ENCODE measurements at places on chromosomes 16 and 17.
A peak's percentile ranks its signal among the peaks of the same experiment; 100 is the strongest.

- DNase-seq, result no peak
Measured at GRCh38 chr17:13665872-13666635, 64.3 kb upstream of the HS3ST3A1 start.

DNA sequence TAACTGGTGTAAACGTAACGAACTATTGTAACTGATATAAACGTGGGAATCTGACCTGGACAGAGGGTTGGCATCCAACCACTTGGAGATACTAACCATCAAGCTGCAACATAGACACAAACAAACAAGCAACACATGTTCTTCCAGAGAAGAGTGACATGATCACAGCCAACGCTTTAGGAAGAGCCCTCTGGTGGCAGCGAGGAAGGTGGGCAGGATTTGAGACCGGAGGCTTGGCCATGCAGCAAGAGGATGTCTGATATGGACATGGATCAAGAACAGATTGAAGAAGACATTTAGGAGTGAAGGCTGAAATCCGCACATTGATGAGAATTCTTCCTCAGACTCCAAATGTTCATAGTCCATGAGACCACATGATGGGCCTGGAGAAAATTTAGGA, 40.3 kb upstream of the TNRC6A start:
- DNase-seq, result no peak

GRCh38 chr17:59492091-59492451, 73.3 kb upstream of the DHX40 start:
- no peak for DNase-seq

- no peak for DNase-seq
Measured at GRCh38 chr17:36515837-36516236, 18.8 kb downstream of the MYO19 start.

DNA sequence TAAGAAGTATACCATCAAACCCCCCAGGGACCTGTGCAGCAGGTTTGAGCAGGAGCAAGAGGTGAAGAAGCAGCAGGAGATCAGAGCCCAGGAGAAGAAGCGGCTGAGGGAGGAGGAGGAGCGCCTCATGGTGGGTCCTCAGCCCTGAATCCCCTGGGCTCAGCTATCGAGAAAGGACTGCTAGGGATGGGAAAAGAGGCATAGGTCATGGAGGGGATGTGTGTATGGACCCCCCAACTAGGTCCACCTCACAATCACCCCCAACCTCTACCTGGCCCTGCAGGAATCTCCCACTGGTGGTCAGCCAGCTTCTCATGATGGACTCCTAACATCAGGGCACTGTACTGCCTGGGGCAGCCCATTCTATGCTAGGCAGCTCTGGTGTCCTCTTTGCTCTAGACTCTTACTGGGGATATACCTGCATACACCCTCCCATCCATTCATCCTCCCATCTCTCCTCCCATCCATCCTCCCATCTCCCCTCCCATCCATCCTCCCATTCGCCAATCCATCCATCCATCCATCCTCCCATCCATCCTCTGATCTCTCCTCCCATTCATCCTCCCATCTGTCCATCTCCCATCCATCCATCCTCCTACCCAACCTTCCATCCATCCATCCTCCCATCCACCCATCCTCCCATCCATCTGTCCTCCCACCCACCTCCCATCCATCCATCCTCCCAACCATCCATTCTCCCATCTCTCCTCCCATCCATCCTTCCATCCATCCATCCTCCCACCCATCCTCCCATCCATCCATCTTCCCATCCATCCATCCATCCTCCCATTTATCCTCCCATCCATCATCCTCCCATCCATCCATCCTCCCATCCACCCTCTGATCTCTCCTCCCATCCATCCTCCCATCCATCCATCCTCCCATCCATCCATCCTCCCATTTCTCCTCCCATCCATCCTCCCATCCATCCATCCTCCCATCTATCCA, 10.6 kb downstream of the DRC7 start:
- no peak for DNase-seq

DNA sequence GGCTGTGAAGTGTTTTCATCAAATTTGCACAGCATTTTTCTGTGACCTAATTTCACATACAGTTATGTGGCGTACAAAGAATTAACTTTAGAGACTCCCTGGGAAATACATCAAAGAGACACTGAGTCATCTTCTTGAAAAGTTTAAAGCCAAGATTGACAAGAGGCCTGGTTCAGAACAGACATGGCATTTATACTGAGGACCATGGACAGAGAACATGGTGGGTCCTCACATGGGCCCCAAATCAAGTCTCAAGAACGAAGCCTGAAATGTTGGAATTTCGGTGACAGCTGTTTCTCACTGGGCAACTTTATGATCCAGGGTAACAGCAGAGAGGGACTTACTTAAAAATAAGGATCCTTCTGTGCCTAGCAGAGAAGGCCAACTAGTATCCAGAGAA, 311.5 kb upstream of the KCNJ16 start:
- DNase-seq, result no peak

DNA sequence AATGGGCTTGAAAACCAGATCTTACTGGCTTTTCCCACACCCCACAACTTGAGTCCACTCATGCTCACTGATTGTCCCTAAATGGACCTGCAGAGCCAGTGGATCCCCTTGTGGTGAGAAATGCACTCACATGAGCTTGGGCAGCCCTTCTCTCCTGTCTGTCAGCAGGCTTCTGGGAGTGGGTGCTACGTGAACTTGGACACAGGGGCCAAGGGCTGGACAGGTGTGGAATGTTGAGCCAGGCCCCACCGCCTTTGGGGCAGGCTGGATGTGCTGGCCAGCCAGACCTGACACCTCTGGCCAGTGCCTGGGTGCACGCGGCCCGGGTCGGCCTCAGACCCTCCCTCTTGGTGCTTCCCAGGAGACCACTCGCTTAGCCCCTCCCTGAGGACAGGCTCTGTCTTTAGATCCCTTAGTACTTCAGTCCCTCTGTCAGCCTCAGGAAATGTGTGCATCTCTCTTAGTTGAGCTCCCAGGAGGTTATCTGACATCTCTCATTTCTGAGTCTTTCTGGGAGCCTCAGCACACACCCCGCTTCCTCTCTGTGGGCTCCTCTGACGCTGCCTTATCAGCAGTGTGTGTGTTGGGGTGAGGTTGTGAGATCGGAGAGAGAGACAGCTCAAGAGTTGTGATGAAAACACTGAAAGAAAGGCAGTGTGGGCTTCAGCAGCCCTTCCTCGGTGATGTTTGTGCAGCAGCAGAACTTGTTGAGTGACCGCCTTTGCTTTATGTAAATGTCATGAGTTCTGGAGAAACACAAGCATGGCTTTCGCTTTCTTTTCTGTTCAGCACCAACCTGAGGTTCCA, 117.0 kb downstream of the RAB11FIP4 start:
- no peak for DNase-seq

- no peak for DNase-seq
Measured at GRCh38 chr17:2178798-2179501, 124.0 kb downstream of the HIC1 start.

DNA sequence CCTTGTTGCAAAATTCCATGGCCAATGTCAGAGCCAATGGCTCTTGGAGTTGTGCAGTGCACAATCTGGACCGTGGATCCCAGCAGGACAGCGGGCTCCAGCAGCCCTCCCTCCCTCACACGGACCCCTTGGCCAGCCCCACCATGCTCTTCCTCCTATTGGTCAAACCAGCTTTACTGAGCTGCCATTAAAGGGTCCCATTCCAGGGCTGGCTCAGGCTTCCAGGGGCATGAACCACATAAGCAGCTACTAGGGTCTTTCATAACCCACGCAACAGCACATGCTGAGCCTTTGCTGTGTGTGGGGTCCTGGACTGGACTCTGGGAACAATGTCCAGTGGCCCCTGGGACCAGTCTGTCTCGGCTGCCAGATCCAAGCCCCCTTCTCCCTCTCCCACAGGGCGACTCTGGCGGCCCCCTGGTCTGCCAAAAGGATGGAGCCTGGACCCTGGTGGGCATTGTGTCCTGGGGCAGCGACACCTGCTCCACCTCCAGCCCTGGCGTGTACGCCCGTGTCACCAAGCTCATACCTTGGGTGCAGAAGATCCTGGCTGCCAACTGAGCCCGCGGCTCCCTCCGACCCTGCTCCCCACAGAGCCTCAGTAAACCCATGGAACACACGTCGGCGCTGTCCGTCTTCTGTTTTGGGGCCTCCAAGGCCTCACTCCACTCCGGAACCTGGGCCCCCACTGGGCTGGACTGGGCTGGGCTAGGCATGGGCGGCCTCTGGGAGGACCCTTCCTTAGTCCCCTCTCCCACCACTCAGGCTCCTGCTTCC, 5.7 kb downstream of the CTRB1 start:
- DNase-seq, result no peak

DNA sequence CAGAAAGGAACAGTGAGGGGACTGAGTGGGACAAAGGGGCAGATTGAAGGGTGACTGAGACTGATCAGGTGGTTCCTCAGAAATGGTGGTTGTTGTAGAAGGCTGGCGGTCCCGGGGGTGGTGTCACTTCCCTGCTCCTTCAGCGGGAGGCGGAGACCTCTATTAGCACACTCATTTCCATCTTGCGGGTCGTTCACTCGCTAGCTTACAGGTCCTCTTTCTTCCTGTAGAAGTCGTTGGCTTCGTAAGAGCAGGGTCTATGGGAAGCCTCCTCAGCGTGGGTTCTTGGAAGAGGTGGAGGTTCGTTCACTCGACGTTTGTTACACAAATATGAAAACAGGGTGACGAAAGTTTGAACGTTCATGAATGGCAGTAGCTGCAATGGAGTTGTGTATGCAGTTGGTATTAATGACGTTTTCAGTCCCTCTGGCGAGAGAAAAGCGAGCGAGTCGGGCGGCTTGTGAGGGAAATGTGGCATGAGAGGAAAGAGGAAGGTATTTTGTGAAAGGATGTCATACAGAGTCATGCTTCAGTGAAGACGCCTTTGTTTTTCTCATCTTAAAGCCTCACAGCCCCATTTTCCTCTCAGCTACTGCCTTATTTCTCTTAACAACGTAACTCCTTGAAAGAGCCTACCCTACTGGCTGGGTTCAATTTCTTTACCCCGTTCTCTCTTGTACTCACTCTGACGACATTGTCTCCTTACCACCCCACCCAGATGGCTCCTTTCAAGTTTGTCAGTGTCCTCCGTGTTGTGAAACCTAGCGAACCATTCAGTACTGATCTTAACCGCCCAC, 667 bp downstream of the EFCAB13 start:
- DNase-seq, result peak; percentile 80

DNA sequence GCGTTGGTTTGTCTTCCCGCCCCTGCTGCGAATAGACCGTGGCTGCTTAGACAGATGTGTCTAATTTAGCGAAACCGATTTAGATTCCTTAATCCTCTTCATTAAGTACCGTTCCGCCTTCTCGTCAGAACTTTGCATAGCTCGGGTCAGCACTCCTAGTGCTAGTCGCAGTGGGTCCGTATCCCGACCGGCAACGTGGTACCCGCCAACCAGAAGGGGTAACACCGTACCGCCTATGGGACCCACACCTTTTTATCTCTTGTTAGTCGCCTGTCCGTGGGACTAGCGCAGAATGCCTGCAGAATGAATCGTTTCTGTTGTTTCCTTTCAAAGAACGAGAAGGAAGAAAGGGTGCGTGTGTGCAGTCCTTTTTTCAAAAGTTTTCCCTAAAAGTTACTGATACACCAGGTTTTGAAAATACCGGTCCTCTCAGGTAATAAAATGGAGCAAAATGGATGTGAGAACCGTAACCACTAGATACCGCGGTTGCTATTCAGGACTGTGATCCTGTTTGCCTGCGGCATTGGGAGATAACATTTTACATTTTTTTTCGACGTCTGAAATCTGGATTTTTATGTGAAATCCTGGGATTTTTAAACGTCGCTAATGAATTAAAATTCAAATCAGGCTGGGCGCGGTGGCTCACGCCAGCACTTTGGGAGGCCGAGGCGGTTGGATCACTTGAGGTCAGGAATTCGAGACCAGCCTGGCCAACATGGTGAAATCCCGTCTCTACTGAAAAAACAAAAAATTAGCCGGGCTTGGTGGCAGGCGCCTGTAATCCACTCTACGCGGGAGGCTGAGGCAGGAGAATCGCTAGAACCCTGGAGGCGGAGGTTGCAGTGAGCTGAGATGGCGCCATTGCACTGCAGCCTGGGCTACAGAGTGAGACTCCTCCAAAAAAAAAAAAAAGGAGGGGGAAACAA, 998 bp upstream of the SRSF1 start:
- no peak for DNase-seq

- DNase-seq, result no peak
Measured at GRCh38 chr17:46043606-46044005, 44.6 kb downstream of the STH start.

DNA sequence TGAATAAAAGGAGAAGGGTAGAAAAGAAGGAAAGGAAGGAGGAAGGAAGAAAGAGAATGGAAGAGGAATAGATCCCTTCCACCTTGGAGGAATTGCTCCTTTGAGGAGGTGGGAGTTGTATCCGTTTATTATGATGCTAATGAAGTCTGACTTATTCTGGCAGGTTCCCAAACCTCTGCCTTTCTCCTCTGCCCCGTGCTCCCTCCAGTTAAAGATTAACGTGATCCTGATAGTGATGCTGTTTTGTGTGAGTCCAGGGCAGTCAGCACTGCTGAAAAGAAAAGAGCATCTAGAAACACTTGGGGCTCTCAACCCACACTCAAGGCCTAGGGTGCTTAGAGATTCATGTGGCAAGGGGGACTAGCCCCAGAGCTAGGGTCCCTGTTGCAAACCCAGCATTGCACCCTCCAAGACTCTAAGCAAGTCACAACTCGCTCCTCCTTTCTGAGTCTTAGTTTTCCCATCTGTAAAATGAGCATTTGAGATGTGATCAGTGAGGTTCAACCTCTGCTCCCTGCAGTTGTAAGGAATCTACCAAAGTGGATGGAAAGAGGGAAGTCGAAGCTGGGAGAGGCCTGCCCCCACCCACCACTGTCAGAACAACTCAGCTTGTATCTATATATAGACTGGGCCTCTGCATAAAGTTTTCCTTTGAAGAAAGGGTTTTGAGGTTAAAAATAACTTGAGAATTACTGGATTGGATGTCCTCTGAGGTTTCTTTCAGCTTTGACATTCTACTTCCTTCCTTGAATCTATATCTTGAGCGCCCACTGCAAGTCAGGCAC, 46.9 kb upstream of the TMEM132E start:
- no peak for DNase-seq

GRCh38 chr16:88632587-88632930, 5.8 kb upstream of the IL17C start:
- no peak for DNase-seq

DNA sequence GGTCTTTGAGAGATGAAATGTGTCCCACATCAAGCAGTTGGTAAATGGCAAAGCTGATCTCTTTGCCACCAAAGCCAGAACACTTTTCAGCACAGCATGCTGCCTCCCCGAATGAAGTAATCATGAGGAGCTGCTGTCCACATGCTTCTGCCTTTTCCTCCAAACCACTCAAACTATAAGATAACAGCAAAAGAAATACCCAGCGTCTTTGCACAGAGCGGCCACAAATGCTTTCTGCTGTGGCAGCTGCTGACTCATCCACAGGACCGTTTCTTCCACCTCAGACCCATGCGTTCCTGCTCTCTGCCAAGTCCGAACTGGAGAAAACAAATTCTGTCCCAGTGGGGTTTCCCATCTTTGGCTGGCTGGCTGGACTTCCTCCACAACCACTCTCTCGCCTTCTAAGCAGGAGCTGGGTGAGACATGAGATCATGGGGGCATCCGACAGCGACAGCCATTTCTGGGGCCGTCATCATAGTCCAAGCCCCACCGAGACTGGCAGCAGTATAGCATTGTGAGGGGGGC, 27.1 kb downstream of the TBC1D3B start:
- no peak for DNase-seq

- peak; percentile 91 for DNase-seq
Measured at GRCh38 chr17:78176548-78177025, 8.2 kb downstream of the SYNGR2 start.

All from upper lobe of right lung (tissue), 1 donor.